ENCODE measurements at places on chromosomes 7 and 10. TPM values are rescaled to one million over a fixed set of nuclear protein-coding genes. Genes with fewer than 3 reads are reported as not detected.

AGMO gene
- 0.51 TPM for total RNA-seq

GIMAP5 gene
- total RNA-seq = 255 TPM

LRRTM3 gene
- total RNA-seq = not detected

MRLN gene
- total RNA-seq = not detected

TBRG4 gene
- 62.8 TPM for total RNA-seq

KNDC1 gene
- total RNA-seq = not detected

PON1 gene
- total RNA-seq = not detected

BMS1 gene
- 17.1 TPM for total RNA-seq

SCIN gene
- total RNA-seq = 0.13 TPM

TMEM176B gene
- not detected for total RNA-seq

NUTM2E gene
- total RNA-seq = not detected

C10orf67 gene
- not detected for total RNA-seq

NANOS1 gene
- 0.76 TPM for total RNA-seq

KIAA1217 gene
- total RNA-seq = 9.1 TPM

LMBR1 gene
- 159 TPM for total RNA-seq

GSTO2 gene
- 0.51 TPM for total RNA-seq

NUP42 gene
- total RNA-seq = 24.0 TPM

NACAD gene
- 0.39 TPM for total RNA-seq

LIPK gene
- not detected for total RNA-seq

LIPJ gene
- total RNA-seq = not detected

ELMO1 gene
- 46.7 TPM for total RNA-seq

GPR146 gene
- 25.5 TPM for total RNA-seq

Measured in dermis microvascular lymphatic vessel endothelial cell (primary cell).